ENCODE measurements at places on chromosomes 11 and 22.

GRCh38 chr11:21489416-21490115 lies 703.3 kb upstream of the ANO5 start:
- no peak for DNase-seq

DNA sequence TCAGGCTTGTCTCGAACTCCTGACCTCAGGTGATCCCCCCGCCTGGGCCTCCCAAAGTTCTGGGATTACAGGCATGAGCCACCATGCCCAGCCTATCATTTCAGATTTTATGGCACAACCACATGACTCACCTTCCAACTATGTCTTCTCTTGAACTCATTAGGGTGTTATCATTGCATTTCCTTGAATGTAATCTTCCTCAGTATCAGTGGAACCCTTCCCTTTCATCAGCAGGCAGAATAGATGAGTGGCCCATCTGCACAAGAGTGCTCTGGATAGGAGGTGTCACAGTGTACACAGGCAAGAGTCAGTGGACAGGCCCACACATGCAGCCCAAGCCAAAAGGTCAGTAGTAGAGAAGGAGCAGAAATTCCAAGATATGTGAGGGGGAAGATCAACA lies 29.1 kb upstream of the AQP11 start:
- no peak for DNase-seq

- peak; percentile 74 for DNase-seq
Measured at GRCh38 chr22:38218661-38219622, 17.1 kb downstream of the MAFF start.

GRCh38 chr11:122146475-122146874 lies 30.5 kb upstream of the BLID start:
- no peak for DNase-seq

GRCh38 chr22:43658823-43659222 lies 153.3 kb downstream of the EFCAB6 start:
- DNase-seq: no peak

GRCh38 chr11:60390419-60390818 lies 5.8 kb upstream of the MS4A14 start:
- no peak for DNase-seq

DNA sequence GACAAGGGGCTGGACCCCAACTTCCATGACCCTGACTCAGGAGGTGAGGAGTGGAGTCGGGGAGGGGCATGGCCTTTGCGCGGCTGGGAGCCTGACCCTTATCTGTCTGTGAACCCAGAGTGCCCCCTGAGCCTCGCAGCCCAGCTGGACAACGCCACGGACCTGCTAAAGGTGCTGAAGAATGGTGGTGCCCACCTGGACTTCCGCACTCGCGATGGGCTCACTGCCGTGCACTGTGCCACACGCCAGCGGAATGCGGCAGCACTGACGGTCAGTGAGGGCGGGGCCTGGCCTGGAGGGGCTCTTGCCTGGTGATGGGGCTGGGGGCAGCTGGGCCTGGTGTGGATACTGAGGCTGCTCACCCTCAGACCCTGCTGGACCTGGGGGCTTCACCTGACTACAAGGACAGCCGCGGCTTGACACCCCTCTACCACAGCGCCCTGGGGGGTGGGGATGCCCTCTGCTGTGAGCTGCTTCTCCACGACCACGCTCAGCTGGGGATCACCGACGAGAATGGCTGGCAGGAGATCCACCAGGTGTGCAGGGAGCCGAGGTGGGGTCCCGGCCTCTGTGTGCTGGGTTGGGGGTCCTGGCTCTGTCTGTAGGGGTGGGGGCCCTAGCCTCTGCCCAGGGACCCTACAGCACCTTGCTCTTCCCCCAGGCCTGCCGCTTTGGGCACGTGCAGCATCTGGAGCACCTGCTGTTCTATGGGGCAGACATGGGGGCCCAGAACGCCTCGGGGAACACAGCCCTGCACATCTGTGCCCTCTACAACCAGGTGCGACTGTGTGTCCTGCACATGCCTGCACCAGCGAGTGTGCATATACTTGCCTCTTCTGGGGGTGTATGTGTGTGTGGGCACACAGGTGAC lies 6.3 kb downstream of the SHANK3 start:
- DNase-seq: no peak

GRCh38 chr22:19663286-19663815 lies 51.0 kb upstream of the SEPTIN5 start:
- no peak for DNase-seq

DNA sequence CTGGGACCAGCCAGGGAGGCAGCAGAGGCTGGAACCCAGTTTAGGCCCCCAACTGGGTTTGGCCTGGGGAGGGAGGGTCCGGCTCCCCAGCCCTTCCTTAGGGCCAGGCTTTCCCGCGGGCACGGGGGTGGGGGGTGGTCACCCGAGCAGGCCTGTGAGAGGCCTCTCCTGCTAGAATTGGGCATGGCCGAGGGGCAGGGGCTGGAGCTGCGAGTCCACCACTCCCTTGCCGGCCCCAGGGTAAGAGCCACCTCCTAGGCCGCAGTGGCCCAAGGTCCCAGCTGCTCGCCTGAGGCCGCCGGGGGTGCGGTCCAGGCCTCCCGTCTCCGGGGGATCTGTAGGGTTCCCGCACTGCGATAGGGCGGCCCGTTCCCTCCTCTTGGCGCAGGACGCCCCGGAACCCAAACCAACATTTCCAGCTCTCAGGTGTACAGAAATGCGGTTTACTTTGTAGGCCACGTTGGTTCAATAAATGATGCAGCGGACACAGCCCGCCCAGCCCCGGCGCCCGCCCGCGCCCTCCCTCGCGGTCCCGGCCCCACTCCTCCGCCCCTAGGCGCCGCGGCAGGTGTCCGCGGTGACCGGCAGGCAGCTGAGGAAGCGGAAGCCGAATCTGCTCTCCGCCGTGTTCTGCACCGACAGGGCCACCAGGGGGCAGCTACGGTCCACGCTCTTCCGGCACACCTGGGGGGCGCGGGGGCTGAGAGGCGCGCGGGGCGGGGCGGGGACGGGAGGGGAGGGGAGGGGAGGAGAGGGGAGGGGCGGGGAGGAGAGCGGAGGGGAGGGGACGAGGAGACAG lies 5.9 kb downstream of the LMNTD2 start:
- peak; percentile 83 for DNase-seq

- DNase-seq: no peak
Measured at GRCh38 chr11:49533204-49533603, 324.8 kb upstream of the FOLH1 start.

DNA sequence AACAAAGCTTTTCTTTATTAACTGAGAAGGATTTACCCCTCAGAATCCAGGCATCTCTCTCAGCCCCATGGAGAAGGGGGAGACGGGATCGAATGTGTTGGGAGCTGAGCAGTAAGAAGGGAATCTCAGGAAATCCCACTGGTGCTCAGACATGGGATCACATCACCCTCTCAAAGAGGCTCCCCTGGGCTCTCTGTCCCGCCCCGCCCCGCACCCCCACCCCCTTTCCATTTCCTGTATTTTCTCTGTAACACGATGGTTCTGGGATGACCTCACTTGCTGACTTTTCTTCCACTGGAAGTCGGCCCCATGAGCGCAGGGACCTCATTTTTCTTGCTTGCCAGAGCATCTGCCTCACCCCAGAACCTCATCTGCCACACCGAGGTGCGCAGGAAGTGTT lies 100.0 kb downstream of the RPS6KA4 start:
- DNase-seq: no peak

GRCh38 chr11:16154715-16155396 lies 201.5 kb downstream of the SOX6 start:
- no peak for DNase-seq

DNA sequence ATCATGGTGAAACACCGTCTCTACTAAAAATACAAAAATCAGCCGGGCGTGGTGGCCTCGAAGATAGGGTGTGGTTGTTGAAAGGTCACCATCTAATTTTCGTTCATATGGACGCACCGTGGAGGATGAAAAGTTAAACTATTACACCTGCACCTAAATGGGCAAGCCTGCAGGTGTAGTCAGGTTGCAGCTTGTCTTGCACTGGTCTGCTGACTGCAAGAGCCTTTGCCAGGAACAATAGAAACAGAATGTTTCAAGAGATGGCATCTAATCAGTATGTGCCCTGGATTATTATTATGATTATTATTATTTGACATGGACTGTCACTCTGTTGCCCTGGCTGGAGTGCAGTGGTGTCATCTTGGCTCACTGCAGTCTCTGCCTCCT lies 908 bp downstream of the NADSYN1 start:
- DNase-seq: no peak

DNA sequence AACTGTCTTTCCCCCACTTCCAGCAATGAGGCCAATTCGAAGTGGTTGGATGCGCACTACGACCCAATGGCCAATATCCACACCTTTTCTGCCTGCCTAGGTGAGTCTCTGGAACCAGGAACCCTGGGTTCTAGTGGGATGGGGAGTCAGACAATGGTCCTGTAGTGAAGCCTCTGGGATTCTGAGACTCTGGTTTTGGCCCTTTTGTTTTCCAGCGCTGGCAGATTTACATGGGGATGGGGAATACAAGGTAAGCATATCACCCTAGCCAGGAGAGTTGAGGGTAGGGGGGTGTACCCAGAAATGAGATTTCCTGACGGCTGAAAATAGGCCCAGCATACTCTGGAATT lies 530 bp downstream of the BBS1 start:
- no peak for DNase-seq

DNA sequence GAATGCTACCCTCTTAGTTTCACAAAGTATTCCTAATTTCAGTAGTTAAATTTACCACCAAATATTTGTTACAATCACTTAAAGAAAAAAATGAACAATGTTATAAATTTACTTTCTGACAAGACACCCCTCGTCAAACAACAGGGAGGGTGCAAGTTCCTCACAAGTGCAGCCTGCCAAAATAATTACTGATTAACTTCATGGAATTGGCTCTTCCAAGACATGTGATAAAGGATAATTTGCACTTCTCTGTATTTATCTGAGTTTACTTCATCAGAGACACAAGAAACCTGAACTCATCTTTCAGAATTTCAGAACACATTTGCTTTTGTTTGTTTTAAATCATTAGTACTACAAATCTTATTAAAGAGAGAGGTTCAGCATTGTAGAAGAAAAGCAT lies 66.5 kb downstream of the LARGE2 start:
- DNase-seq: no peak

GRCh38 chr22:19761725-19762567 lies 1.4 kb downstream of the TBX1 start:
- DNase-seq: no peak

DNA sequence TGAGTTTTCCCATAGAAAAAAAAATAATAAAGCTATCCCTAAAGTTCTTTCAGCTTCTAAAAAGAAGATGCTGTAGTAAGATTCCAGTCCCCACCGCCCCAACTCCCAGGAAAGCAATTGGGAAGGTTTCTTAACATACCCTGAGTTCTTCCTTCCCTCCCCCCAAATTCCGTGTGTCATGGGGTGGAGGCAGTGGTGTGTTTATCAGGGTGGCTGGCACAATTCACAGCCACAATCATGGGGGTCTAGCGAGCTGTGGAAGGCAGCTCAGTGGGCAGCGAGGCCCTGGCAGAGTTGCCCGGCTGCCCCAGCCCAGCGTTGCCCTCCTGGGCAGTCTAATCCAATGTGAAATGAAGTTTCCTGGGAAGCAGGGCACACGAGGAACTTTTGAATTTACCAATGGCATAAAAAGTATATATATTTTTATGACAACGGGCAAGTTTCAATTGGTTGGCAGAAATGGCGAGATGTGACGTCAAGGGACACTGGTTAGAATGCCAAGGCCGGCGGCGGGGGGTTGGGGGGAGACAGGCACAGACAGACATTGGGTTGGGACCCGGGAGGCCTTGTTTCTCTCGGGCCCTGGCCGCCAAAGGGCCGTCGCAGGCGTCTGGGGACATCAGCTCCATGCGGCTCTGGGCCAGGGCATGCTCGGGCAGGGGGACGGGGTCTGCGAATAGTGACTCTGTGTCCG lies 80.7 kb upstream of the PPARA start:
- DNase-seq: peak; percentile 61

- DNase-seq: no peak
Measured at GRCh38 chr11:61696602-61697001, 16.4 kb downstream of the DAGLA start.

DNA sequence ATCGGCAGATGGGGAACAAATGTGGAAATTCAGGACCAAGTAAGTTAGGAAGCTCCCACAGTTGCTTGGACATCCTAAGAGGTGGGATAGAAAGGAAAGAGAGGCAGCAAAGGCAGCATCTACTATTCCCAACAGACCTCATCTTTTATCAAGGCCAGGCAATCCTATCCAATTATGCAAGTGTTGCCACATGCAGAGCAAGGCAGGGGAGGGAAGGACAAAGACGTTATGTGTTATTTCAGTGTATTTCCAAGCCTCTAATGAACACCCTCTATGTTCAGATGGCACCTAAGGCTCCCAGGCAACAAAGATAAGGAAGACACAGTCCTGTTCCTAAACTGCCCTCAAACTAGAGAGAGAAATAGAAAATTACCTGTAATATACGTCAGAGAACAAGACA lies 9.2 kb downstream of the TIGD3 start:
- no peak for DNase-seq

Data from CD4-positive, alpha-beta T cell treated with Interleukin-10 for 1 hour (primary cell).